ENCODE measurements at places on chromosomes 5 and 9.

GRCh38 chr5:136613230-136613629 is 247.9 kb upstream of the TRPC7 start:
- DNase-seq: no peak

DNA sequence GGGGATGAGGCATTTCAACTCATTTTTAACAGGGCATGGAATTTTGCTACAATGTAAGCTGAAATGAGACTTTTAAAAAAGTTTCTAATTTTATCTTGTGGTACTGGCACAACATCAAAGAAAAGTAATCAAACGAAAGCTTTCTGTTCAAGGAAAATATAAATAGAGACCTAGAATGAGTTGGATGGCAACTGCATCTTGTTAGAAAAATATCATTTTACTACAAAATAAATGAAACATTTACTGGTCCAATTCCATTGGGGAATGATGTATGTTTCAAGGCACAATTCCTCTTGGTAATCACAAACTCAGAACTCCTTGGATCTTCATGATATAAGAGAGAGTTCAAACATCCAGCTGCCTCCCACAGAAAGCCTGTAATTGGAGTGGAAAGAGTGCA is 102.8 kb downstream of the HMHB1 start:
- DNase-seq: no peak

DNA sequence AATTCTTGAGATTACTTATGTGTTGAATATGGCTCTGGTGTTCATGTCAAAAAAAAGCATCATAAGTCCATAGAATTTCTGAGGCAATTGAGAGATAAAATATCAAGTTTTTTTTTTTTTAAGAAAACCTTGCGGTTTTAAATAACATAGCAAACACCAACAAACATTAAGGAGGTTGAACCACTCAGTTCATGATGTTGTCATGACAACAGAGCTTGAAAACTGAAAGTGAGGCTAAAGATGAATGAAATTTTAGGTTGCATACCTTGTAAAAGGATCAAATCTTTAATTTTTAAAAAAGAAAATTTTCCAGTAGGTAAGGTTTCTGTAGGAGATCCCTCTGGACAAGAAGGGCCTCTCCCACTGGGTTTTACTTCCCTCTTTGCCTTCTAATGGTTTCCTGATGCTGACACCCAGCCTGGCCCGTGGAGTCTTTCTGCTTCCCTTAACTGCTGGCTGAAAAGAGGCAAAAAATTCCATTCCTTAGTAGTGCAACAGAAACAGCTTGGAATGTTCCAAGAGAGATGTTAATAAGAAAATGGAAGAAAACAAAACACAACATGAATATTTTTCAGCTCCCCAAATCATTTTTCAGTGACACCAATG is 60.0 kb upstream of the FER start:
- DNase-seq: no peak

- DNase-seq: no peak
Measured at GRCh38 chr9:77587042-77587441, 61.1 kb downstream of the GNA14 start.

DNA sequence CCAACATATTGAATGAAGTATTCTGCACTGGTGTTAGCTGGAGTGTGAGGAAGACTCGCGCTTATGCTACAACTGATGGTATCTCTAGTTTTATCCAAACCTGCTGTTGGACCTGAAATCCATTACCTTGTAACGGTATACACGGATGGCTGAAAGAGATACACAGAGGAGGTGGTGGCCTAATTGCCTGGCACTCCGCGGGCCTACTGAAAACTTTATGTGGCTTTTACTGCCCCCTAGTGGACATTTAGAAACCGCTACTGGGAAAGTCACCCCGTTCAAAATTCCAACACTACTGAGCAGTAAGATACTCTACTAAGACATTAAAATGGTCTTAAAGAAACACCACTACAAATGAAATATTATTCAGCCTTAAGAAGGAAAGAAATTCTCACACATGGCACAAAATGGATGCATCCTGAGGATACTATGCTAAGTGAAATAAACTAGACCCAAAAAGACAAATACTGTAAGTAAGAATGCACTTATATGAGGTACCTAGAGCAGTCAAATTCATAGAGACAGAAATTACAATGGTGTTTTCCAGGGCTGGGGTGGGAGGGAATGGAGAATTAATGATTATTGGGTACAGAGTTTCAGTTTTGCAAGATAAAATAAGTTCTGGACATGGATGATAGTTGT is 100.4 kb downstream of the TTLL11 start:
- no peak for DNase-seq

GRCh38 chr5:78204241-78204640 is 90.3 kb downstream of the AP3B1 start:
- no peak for DNase-seq

All from NK-92 treated with Interleukin-12 subunit alpha and Interleukin-12 subunit beta, amount 100 ng/mL, for 24 hours (cell line).